ENCODE measurements at places on chromosomes 1 and 21. TPM values are rescaled to one million over a fixed set of nuclear protein-coding genes. Genes with fewer than 3 reads are reported as not detected.

Gene HSD11B1
- 33.3 TPM for total RNA-seq

GRCh38 chr1:3079381-3080052 lies 10.5 kb downstream of the PRDM16 start:
- DNase-seq: no peak

DNA sequence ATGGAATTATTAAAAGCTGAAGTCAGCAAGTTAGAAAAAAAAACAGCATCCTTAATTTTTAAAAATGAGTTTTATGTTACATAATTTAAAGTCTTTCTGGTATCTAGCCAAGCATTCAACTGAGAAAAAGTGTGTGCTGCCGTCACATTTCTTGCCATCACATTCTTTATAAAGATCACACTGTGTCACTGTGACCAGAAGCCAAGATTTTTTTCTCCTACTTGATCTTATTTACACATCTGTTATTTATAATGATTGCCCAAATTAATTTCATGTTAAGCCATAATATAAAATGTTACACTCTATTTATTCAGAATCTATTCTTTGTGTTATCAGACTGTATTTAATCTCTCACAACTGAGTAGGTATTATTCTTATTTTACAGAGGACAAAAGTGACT lies 1603.7 kb downstream of the PLA2G4A start:
- no peak for DNase-seq

Gene KRTAP12-1
- not detected for total RNA-seq

- DNase-seq: peak; percentile 22
Measured at GRCh38 chr1:238621405-238621804, 730.7 kb upstream of the ZP4 start.
